ENCODE measurements at places on chromosomes 12 and 14.

DNA sequence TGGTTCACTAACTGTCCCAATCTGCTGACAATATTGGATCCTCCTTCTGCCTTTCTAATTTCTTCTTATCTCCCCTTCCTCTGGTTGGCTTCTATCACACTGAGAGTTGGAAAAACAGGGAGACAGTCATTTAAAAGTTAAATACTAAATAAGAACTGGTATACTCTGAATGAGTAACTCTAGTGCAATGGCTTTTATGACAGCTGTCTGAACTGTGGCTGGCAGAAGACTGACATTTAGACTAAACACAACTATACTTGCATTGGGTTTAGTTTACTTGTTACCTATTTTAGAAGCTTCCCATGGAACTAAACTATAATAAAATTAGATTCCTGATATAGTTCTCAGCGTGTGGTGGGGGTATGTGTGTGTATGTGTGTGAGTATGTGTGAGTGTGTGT is 7.9 kb upstream of the MAGOHB start:
- no peak for DNase-seq

GRCh38 chr14:69770559-69770958 is 3.6 kb downstream of the SRSF5 start:
- DNase-seq: no peak

GRCh38 chr12:114769634-114770033 is 85.7 kb upstream of the TBX3 start:
- DNase-seq: no peak

- DNase-seq: no peak
Observed at GRCh38 chr14:94305620-94306019, 12.6 kb upstream of the SERPINA10 start.

GRCh38 chr14:58131386-58131785 is 20.6 kb downstream of the ARMH4 start:
- no peak for DNase-seq

GRCh38 chr12:118682656-118683055 is 298.7 kb upstream of the SRRM4 start:
- no peak for DNase-seq

DNA sequence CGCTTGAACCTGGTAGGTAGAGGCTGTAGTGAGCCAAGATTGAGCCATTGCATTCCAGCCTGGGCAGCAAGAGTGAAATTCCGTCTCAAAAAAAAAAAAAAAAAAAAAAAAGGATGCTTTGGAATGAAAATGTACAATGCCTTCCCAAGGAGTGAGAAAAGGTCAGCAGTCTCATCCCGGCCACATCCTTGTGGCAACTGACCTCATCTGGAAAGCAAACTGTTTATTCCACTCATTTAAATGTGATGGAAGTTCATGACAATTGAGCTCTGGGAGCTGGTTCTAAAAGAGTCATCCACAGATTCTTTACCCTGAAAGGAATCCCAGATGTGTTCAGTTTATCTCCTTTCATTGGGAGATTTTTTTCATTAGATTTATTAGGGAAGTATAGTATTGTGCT is 19.4 kb upstream of the LIMA1 start:
- no peak for DNase-seq

DNA sequence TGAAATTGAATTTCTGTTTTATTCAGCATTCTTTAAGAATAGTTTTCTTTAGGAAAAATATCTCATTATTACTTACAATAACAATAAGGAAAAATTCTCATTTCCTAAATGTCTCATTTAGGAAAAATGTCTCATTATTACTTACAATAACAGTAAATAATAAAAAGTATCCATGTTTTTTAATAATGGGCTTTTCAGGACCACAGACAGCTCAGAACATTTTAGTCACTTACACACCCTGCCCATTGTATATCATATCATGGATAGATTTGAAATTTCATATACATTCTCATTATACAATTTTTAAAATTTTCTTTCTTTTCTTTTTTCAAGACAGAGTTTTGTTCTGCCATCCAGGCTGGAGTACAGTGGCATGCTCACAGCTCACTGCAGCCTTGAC is 58.9 kb downstream of the ASCL1 start:
- DNase-seq: no peak

All from thyroid gland (tissue), 4 donors.